ENCODE measurements at places on chromosomes 16 and 17.

DNA sequence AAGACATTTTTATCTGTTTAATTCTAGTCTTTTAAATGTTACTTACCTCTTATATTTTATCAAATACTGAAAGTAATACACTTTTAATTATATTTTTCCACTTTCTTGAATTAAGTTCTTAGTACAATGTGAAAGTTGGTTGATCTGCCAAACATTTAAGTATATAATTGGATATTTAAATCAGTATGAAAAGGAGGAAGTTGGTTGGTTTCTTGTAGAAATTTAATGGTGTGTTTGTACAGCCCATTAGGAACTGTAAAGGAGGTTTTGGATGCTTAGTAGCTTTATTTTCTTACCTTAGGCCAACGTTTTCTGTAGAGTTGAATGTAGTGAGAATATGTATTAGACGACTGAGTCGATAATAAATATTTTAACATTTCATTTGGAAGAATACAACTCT lies 5.4 kb downstream of the NFATC3 start:
- DNase-seq: no peak

DNA sequence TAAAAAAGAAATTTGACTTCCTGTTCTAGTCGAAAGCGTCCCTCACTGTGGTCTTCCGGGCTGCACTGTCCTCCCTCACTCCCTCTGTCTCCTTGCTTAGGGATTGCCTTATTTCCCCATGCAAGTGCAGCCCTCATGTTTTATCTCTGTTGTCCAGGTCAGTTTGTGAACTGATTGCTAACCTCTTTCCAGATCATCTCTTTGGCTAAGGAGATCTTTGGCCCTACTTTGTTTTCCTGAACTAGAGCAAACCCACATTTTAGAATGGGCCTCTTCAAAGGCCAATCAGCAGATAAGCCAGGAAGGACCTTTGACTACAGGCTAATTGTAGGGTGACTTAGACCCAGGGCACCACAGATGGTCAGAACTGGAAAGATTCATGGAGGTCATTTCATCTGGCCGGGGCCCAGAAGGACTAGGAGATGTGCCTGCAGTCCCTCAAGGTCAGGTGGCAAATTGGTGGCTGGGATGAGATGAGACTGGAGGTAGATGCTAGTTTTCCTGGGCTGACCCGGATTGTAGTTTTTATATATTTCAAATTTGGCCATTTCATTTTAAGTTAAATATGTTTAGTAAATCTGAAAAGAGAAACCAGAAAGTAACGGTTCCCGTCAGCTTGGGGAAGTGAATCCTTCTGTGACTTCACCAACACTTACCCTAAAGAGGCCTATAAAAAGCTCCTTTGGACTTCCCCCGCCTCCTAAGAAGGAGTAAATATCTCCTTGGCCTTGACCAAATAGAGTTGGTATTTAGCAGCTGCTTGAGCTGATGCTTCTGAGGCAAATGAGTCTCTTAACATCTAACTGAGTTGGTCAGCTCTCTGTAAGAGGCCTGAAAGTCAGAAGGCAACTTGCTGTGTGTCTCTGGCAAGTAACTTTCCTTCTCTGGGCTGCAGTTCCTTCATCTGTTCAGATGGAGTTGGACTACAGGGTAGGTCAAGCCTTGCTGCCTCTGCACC lies 6.2 kb upstream of the SLC25A19 start:
- DNase-seq: no peak

GRCh38 chr16:57013902-57014301 lies 24.5 kb downstream of the NLRC5 start:
- DNase-seq: no peak

- DNase-seq: no peak
Measured at GRCh38 chr17:10758062-10758461, 28.2 kb upstream of the TMEM220 start.

- no peak for DNase-seq
Measured at GRCh38 chr16:5328546-5328945, 231.0 kb upstream of the EEF2KMT start.

DNA sequence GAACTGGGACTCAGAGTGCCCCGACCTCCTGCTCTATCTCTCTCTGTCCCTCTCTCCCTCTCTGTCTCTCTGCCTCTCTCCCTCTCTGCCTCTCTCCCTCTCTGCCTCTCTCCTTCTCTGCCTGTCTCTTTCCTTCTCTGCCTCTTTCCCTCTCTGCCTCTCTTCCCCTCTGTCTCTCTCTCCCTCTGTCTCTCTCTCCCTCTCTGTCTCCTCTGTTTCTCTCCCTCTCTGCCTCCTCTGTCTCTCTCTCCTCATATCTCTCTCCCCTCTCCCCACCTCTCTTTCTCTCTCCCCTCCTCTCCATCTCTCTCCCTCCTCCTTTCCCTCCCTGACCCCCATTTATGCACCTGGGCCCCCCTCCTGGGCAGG lies 32.7 kb downstream of the TNFRSF13B start:
- DNase-seq: no peak
